SHP77 (cell line): ENCODE measurements at places on chromosomes 4 and X.

GRCh38 chr4:125951261-125951887 lies 636.6 kb downstream of the FAT4 start:
- no peak for DNase-seq

GRCh38 chrX:130716346-130716745 lies 186.7 kb downstream of the ENOX2 start:
- no peak for DNase-seq

DNA sequence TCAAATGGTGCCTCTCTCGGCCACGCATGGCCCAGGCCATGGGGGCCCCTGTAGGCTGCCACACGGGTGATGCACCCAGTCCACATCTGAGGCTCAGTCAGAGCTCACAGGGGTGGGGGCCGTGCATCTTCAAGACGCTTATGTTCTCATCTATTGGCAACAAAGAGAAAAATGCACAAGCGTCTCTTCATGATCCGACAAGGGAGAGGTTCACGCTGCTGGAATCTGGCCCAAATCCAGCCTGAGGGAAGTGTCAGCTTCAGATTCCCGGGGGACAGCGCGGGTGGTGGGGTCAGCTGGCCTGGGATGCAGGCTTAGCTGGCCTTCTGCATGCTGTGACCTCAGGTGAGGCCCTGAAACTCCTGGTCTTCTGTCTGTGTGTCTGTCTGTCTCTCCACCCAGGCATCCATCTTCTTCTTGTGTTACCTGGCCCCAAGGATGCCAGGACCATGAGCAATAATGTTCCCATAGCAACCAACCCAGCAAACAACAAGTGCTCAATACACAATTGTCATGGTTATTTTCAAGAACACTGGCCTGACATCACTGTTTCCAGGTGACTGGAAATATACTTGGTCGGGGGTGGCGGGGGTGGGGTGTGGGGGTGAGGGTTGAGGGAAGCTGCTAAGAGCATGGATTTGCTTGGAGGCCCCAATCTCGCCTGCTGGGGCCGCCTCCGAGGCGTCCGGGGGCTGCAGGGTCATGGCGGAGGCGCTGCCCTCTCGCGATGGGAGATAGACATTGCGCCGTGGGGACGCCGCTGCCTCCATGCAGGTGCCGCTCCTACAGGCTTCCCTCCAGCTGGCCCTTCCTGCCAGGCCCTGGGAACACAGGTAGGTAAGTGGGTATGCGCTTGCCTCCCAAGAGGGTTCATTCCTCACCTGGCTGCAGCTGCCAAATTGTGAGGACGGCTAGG lies 48.3 kb downstream of the ABLIM2 start:
- no peak for DNase-seq

GRCh38 chr4:70623323-70623722 lies 5.2 kb upstream of the ENAM start:
- no peak for DNase-seq

- DNase-seq = no peak
Observed at GRCh38 chrX:48974033-48974432, 2.4 kb upstream of the KCND1 start.
